ENCODE measurements at places on chromosomes 5 and 9. TPM values are rescaled to one million over a fixed set of nuclear protein-coding genes. Genes with fewer than 3 reads are reported as not detected.

DNA sequence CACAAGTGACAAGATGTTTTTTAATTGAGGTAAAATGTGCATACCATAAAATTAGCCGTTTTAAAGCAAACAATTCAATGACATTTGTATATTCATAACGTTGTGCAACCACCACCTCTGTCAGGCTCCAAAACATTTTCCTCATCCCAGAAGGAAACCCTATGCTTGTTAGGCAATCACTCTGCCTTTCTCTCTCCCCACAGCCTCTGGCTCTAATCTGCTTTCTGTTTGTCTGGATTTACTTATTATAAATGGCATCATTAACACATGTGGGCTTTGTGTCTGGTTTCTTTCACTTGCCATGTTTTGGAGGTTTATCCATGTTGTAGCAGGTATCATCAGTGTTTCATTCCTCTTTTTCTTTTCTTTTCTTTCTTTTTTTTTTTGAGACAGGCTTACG is 1.4 kb upstream of the N4BP3 start:
- H3K27me3 ChIP-seq: peaks cover 12% of the 10 kb centered on the region
- H3K4me1 ChIP-seq: peaks cover 28% of the 10 kb centered on the region
- no peak overlapping the region for H3K4me3 ChIP-seq
- no peak for DNase-seq

- no peaks in the 10 kb centered on the region for H3K27me3 ChIP-seq
- H3K27ac ChIP-seq: no peak overlapping the region
- H3K4me3 ChIP-seq: no peak overlapping the region
- no peak for DNase-seq
These were observed 38.8 kb downstream of the MUSK start for GRCh38 chr9:110707419-110707818.

DNA sequence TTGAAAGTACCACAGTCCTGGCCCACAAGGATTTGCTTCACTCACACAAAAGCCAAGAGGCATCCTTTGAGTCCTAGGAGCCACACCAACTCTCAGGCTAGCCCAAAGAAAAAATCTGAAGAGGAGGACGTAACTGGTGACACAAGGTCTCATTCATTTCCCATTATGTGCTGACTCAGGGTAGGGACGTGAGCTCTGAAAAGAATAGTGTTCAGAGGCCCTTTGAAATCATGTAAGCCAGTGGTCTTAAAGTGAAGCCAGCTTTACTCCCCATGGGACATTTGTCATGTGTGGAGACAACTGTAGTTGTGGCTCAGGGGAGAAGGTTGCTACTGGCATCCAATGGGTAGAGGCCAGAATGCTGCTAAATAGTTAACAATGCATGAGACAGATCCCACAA is 332.4 kb downstream of the KCTD16 start:
- no peaks in the 10 kb centered on the region for H3K27me3 ChIP-seq
- no peaks in the 10 kb centered on the region for H3K4me1 ChIP-seq
- no peak overlapping the region for H3K27ac ChIP-seq
- no peak for DNase-seq

DNA sequence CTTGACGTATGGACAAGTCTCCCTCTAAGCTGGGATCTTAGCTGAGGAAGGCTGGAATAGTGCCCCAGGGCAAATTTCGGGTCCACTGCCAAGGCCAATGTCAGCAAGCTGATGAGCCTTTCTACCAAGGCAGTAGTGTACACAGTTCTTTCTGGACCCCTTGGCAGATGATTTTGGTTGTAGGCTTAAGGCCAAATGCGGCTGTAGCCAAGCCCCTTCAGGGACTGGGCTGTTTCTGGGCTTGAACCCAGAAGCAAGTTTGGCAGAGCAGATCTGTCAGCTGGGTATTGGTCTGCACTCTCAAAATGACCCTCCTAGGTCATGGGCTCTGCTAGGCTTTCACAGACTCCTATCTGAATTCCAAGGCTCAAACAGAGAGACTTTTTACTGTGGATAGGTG is 121.6 kb downstream of the ADAMTSL1 start:
- H3K27ac ChIP-seq: no peak overlapping the region
- no peaks in the 10 kb centered on the region for H3K27me3 ChIP-seq
- no peaks in the 10 kb centered on the region for H3K4me1 ChIP-seq
- no peak overlapping the region for H3K4me3 ChIP-seq

GRCh38 chr5:124685404-124685930 is 61.0 kb downstream of the ZNF608 start:
- no peaks in the 10 kb centered on the region for H3K36me3 ChIP-seq
- H3K27ac ChIP-seq: no peak overlapping the region
- DNase-seq: no peak

DNA sequence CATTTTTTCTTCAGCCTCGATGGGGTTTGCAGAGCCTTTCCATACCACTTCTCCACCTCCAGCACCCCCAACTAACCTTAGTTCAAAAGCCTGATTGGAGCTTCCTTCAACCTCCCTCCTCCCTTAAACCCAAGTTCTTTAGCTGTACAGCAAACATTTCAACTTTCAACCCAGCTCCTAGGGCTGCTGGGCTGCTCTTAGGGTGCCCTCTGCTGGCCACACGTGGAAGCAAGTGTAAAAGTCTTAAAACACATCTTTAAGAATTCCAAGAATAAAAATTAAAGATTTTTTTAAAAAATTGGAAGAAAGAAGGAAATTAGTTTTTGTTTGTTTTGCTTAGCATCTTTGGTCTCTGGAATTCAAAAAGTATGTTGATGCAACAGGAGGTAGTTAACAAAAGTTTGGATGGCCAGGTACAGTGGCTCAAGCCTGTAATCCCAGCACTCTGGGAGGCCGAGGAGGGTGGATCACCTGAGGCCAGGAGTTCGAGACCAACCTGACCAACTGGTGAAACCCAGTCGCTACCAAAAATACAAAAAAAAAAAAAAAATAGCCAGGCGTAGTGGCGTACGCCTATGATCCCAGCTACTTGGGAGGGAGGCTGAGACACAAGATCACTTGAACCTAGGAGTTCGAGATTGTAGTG is 15.5 kb upstream of the HSD17B3 start:
- H3K36me3 ChIP-seq: no peaks in the 10 kb centered on the region
- no peak for DNase-seq
- no peak overlapping the region for H3K27ac ChIP-seq
- H3K27me3 ChIP-seq: peaks cover 4% of the 10 kb centered on the region

GRCh38 chr5:37668524-37669047 is 171.3 kb downstream of the GDNF start:
- no peaks in the 10 kb centered on the region for H3K27me3 ChIP-seq
- peaks cover 15% of the 10 kb centered on the region for H3K4me1 ChIP-seq
- DNase-seq: no peak
- H3K4me3 ChIP-seq: no peak overlapping the region
- no peak overlapping the region for H3K27ac ChIP-seq

GRCh38 chr9:96209407-96210271 is 92.3 kb downstream of the HSD17B3 start:
- no peaks in the 10 kb centered on the region for H3K4me1 ChIP-seq
- peaks cover 29% of the 10 kb centered on the region for H3K27me3 ChIP-seq
- H3K27ac ChIP-seq: no peak overlapping the region
- no peaks in the 10 kb centered on the region for H3K36me3 ChIP-seq

DNA sequence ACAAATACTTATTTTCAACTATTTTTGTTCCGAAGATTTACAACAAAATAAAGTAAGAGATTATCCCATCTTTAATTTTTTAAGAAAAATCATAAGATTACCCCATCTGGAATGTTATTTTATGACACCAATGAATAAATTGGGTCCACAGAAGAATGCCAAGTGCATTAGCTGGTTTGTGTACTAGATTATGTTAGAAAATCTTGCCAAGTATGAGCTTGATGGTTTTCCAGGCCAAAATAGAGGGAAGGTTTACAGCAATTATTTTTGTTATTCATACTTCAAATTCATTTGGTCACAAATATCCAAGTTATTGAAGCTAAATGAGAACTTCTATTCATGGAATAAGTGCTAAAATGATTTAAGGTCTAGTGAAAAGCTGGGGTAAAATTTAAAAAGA is 109.4 kb upstream of the DMRTA1 start:
- no peak for DNase-seq
- H3K27me3 ChIP-seq: no peaks in the 10 kb centered on the region
- H3K36me3 ChIP-seq: no peaks in the 10 kb centered on the region
- no peak overlapping the region for H3K27ac ChIP-seq

- H3K4me1 ChIP-seq: no peaks in the 10 kb centered on the region
- no peak overlapping the region for H3K4me3 ChIP-seq
- H3K27me3 ChIP-seq: no peaks in the 10 kb centered on the region
- no peak for DNase-seq
These were observed 209.6 kb downstream of the SEMA6A start for GRCh38 chr5:116365006-116365496.

DNA sequence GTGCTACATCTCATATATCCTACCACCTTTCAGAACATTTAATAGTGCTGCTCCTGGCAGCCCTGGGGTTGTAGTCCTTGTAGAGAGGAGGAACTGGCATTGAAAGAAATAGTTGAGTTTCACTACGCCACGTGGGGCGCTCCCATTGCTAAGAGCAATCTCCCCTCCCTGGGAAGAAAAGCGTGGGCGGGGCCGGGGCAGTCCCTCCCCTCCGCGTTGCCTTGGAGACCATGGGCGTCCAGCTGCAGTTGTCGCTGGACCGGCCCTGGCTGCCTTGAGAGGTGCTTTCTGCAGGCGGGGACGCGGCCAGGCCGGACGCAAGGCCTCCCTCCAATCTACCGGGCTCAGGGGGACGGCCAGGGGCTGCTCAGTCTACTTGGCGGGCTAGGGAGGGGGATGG is 368 bp upstream of the CCDC180 start:
- H3K4me3 ChIP-seq: no peak overlapping the region
- no peaks in the 10 kb centered on the region for H3K36me3 ChIP-seq
- H3K4me1 ChIP-seq: no peaks in the 10 kb centered on the region
- H3K27me3 ChIP-seq: peaks cover 3% of the 10 kb centered on the region

The C9orf152 gene
- not detected for total RNA-seq

The AHRR gene
- total RNA-seq: 33.3 TPM

The FOXD1 gene
- 0.25 TPM for total RNA-seq

The IL3 gene
- total RNA-seq: 140 TPM

The GRAMD2B gene
- 8.8 TPM for total RNA-seq

The MELK gene
- total RNA-seq: 57.9 TPM

The PCDHA8 gene
- not detected for total RNA-seq

The STKLD1 gene
- 0.87 TPM for total RNA-seq

All from activated T-helper 2 cell treated with anti-CD3 and anti-CD28 coated beads, Interferon-gamma antibody, Interleukin-2, Interleukin-4, amounts not matched to agents 10 μg/mL and 5 μg/mL and 100 μg/mL, durations not matched to agents 14 hours and 24 hours and 36 hours (primary cell).